Pancreas (tissue), 10 donors: ENCODE measurements at places on chromosomes 4 and X. TPM values are rescaled to one million over a fixed set of nuclear protein-coding genes. Genes with fewer than 3 reads are reported as not detected.

Gene ITIH6
- polyA plus RNA-seq: not detected

GRCh38 chrX:110806145-110806544 is 10.5 kb upstream of the CHRDL1 start:
- H3K36me3 ChIP-seq: no peaks in the 10 kb centered on the region
- H3K27ac ChIP-seq: no peak overlapping the region
- peaks cover 3% of the 10 kb centered on the region for H3K27me3 ChIP-seq
- H3K4me1 ChIP-seq: no peaks in the 10 kb centered on the region
- no peak overlapping the region for H3K4me3 ChIP-seq

GRCh38 chr4:41212616-41213203 is 1.6 kb downstream of the APBB2 start:
- no peaks in the 10 kb centered on the region for H3K27me3 ChIP-seq
- no peaks in the 10 kb centered on the region for H3K36me3 ChIP-seq
- DNase-seq: peak; percentile 57
- no peak overlapping the region for H3K27ac ChIP-seq

DNA sequence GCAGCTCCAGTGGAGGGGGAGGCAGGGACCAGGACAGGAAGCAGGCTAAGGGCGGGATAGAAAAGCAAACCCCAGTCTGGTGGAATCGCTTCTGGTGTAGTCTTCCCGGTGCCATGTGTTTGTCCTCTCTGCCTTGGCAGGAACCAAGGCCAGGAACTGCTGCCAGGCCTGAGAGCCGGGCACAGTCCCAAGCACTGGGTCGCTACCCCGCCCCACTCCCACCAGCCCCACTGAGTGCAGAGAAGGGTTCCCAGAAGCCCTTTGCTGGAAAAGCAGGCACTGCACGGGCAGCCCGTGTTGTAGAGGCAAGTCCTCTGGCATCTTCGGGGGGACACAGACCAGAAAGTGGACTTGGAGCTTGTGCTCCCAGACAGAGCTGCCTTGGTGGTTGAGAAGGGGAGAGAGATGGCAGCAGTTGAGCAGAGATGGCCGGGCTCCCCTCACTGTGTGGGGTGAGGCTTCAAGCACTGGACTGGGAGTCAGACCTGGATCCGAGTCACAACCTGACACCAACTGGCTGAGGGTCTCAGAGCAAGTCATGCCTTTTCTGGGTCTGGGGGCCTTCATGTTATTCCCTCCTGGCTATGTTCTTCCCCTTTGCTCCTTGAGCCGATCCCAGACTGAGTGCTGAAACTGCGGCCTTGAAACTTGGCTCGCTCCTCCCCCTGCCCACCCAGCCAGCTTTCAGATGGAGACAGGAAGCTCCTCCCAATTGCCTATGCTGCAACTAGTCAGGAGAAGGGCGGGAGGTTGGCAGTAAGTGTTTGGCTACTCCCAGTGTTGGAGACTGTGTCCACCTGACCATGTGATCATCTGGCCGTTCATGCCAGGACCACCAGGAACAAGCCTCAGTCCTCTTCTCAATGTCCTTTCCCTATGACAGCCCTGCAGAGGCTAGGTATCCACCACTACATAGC is 59.7 kb upstream of the MTM1 start:
- H3K4me1 ChIP-seq: peaks cover 13% of the 10 kb centered on the region
- peak; percentile 84 for DNase-seq
- H3K27ac ChIP-seq: peak overlapping the region; percentile 87
- H3K36me3 ChIP-seq: no peaks in the 10 kb centered on the region
- no peak overlapping the region for H3K4me3 ChIP-seq

GRCh38 chr4:139246166-139246565 is 33.9 kb downstream of the MGARP start:
- no peak overlapping the region for H3K27ac ChIP-seq
- no peak overlapping the region for H3K4me3 ChIP-seq
- H3K36me3 ChIP-seq: no peaks in the 10 kb centered on the region
- H3K27me3 ChIP-seq: no peaks in the 10 kb centered on the region
- DNase-seq: no peak

DNA sequence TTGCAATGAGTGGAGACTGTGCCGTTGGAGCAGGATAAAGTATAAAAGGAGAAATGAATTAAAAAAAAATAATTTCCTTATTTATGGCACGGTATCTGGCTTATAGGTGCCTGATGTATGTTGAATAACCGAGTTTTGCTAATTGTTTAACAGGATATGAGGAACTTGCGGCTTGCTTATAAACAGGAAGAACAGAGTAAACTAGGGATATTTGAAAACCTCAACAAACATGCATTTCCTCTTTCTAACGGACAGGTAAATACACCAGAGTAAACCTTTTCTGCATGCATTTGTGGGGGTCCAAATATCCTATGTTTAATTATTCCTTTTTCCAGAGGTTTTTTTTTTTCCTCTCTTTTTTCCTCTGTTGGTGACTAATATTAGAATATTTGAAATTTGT is 36.8 kb downstream of the MTMR1 start:
- no peaks in the 10 kb centered on the region for H3K4me1 ChIP-seq
- H3K4me3 ChIP-seq: no peak overlapping the region
- no peak for DNase-seq
- no peak overlapping the region for H3K27ac ChIP-seq
- no peaks in the 10 kb centered on the region for H3K27me3 ChIP-seq

- no peaks in the 10 kb centered on the region for H3K27me3 ChIP-seq
- H3K4me3 ChIP-seq: peak overlapping the region; percentile 61
- peak overlapping the region; percentile 93 for H3K27ac ChIP-seq
- no peaks in the 10 kb centered on the region for H3K36me3 ChIP-seq
- DNase-seq: peak; percentile 66
These were observed 516 bp downstream of the SGMS2 start for GRCh38 chr4:107825072-107825824.

Gene PRDM8
- 0.49 TPM for polyA plus RNA-seq
